Metanephros (tissue), 2 donors: ENCODE measurements at places on chromosomes 7 and 10. TPM values are rescaled to one million over a fixed set of nuclear protein-coding genes. Genes with fewer than 3 reads are reported as not detected.

The CRTAC1 gene
- total RNA-seq, result 14.3 TPM

The FKBP6 gene
- not detected for total RNA-seq

The CTAGE4 gene
- total RNA-seq, result 5.3 TPM

The HOXA7 gene
- 10.2 TPM for total RNA-seq

The CTAGE8 gene
- total RNA-seq, result 1.8 TPM

The MRPL32 gene
- total RNA-seq, result 43.8 TPM

The ABI1 gene
- 34.7 TPM for total RNA-seq

The PSMA2 gene
- 44.7 TPM for total RNA-seq

The CDHR1 gene
- 0.23 TPM for total RNA-seq

The OR2A42 gene
- 0.06 TPM for total RNA-seq

The IDI2 gene
- not detected for total RNA-seq

The SPAM1 gene
- total RNA-seq, result not detected

The CCDC172 gene
- not detected for total RNA-seq

The ENO4 gene
- total RNA-seq, result 2.7 TPM

The CFAP43 gene
- total RNA-seq, result 12.3 TPM

The ATG9B gene
- 0.70 TPM for total RNA-seq

The MPLKIP gene
- total RNA-seq, result 33.8 TPM

The AVPI1 gene
- 9.9 TPM for total RNA-seq

The PPP1R17 gene
- not detected for total RNA-seq

The TDRD1 gene
- 0.06 TPM for total RNA-seq

The NKX1-2 gene
- total RNA-seq, result not detected

The SORCS1 gene
- total RNA-seq, result 14.5 TPM

The CPA1 gene
- total RNA-seq, result 1.9 TPM

The GRM8 gene
- 8.1 TPM for total RNA-seq

The STX1A gene
- 12.7 TPM for total RNA-seq

The ERVW-1 gene
- not detected for total RNA-seq

The NUDT13 gene
- 0.70 TPM for total RNA-seq

The AFAP1L2 gene
- total RNA-seq, result 41.6 TPM

The ZNF735 gene
- total RNA-seq, result not detected

The MSS51 gene
- total RNA-seq, result 4.1 TPM

The GHRHR gene
- total RNA-seq, result not detected

The TAS2R5 gene
- total RNA-seq, result 5.3 TPM

The ARMC3 gene
- 5.5 TPM for total RNA-seq

The POM121 gene
- 20.3 TPM for total RNA-seq

The PHYHIPL gene
- total RNA-seq, result 8.6 TPM

The CFAP58 gene
- 0.35 TPM for total RNA-seq

The SLC39A12 gene
- not detected for total RNA-seq

The ZNF138 gene
- total RNA-seq, result 12.6 TPM

The RHOBTB1 gene
- total RNA-seq, result 44.8 TPM

The CREB5 gene
- total RNA-seq, result 22.1 TPM

The SLIT1 gene
- 3.3 TPM for total RNA-seq

The POM121L12 gene
- not detected for total RNA-seq

The PNLIPRP3 gene
- total RNA-seq, result not detected

The CDC14C gene
- not detected for total RNA-seq

The CAMK1D gene
- total RNA-seq, result 12.6 TPM

The IFIT3 gene
- total RNA-seq, result 12.9 TPM

The SLC18A3 gene
- total RNA-seq, result not detected

The MINPP1 gene
- 30.6 TPM for total RNA-seq

The TEX36 gene
- total RNA-seq, result not detected

The GIMAP6 gene
- 18.9 TPM for total RNA-seq

The ATAD1 gene
- total RNA-seq, result 33.1 TPM

The ACTA2 gene
- total RNA-seq, result 220 TPM

The BAIAP2L1 gene
- 4.4 TPM for total RNA-seq
